Right renal cortex interstitium (tissue), 3 donors: ENCODE measurements at places on chromosomes 4 and X. TPM values are rescaled to one million over a fixed set of nuclear protein-coding genes. Genes with fewer than 3 reads are reported as not detected.

DNA sequence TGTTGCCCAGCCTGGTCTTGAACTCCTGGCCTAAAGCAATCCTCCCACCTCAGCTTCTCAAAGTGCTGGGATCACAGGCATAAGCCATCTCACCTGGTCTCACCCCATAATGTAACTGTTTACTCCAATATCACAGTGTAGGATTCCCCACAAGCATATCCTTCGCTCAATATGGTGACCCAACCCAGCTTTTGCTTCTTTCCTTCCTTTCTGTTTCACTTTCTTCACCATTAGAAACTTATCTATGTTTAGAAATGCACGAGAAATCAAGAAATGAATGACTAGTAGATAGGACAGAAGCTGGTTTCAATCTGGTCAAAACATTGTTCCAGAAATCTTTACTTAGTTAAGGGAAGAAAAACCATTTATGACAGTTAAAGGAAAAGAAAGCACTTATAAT lies 18.9 kb downstream of the TSPAN5 start:
- no peak for DNase-seq

DNA sequence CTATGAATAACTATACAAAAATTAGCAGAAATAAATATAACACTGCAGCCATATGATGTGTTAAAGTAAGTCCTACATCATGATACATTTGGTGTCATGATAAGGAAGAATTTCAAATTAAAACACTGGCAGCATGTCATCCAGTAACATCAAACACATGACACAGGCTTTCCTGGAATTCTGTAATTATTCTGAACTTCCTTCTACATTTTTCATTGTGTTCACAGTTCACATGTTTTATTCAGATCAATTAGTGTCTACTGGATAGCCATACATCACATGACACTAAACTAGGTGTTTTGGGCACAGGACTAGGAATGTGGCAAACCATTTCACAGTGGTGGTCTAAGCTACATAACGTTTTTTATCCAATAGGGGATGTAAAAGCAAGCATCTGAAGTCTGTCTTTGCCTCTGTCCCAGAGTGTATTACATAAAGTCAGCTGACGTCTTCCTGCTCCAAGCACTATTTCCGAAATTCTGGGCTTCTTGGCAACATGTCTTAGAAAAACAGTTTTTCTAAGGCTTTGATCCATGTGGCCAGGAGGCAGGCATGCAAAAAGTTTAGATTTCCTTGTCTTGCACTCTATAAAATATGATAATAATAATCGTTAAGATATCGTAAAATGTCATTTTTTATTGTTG lies 707.9 kb downstream of the CENPC start:
- DNase-seq = no peak

Gene KLF8
- 5.2 TPM for polyA plus RNA-seq

Gene TMEM47
- 43.9 TPM for polyA plus RNA-seq

Gene SATL1
- 0.40 TPM for polyA plus RNA-seq

Gene NDNF
- polyA plus RNA-seq = 92.1 TPM

- DNase-seq = no peak
These were observed 273.8 kb upstream of the CLNK start for GRCh38 chr4:10958226-10958856.

Gene SLC10A4
- polyA plus RNA-seq = 0.18 TPM

Gene ASB5
- 0.20 TPM for polyA plus RNA-seq

- DNase-seq = no peak
These were observed 13.3 kb upstream of the TMEM271 start for GRCh38 chr4:589219-589963.

- DNase-seq = no peak
These were observed 1.9 kb upstream of the SEPTIN6 start for GRCh38 chrX:119694601-119695534.

- no peak for DNase-seq
These were observed 66.5 kb downstream of the UCHL1 start for GRCh38 chr4:41323179-41323578.

GRCh38 chrX:48591255-48591791 lies 6.0 kb upstream of the WDR13 start:
- no peak for DNase-seq

Gene POLN
- polyA plus RNA-seq = 3.3 TPM

- DNase-seq = no peak
These were observed 4.7 kb downstream of the LIMCH1 start for GRCh38 chr4:41542526-41543275.

DNA sequence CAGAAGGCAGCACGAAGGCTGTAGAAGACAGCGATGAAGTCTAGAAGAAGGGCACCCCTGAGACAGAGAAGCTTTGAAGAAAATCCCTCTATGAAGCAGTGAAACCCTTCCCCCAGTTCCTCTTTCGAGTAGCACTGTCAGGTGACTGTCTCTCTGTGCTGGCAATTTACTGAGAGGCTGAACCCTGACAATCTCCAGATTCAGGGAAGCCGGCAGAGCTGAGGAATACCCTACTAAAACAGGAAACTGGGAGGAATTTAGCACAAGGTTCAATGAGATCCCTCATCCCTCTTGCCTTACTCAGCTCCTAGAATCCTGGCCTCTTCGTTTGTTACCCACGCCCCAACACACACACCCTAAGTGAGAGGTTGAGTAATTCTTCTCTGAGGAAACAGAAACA lies 239.7 kb upstream of the NOCT start:
- no peak for DNase-seq

GRCh38 chr4:102169345-102169744 lies 175.9 kb downstream of the SLC39A8 start:
- DNase-seq = no peak

Gene MCUB
- 7.5 TPM for polyA plus RNA-seq

- DNase-seq = peak; percentile 19
These were observed 126.9 kb upstream of the GPRIN3 start for GRCh38 chr4:89434364-89434988.

DNA sequence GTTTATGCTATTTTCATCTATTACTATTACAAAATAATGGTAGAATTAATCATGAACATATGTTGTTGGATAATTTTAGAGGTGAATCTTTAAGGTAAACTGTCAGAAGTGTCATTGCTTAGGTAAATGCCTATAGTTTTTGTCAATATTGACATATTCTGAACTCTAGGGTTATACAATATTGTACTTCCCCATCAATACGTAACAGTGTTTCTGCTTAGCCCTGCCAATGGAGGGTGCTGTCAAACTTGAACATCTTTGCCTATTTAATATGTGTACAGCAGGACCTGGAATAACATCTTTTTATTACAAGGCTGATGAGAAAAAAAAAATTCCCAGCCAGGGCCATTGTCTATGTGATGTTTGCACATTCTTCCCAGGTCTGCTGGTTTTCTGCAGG lies 40.8 kb downstream of the ARHGAP24 start:
- DNase-seq = no peak

DNA sequence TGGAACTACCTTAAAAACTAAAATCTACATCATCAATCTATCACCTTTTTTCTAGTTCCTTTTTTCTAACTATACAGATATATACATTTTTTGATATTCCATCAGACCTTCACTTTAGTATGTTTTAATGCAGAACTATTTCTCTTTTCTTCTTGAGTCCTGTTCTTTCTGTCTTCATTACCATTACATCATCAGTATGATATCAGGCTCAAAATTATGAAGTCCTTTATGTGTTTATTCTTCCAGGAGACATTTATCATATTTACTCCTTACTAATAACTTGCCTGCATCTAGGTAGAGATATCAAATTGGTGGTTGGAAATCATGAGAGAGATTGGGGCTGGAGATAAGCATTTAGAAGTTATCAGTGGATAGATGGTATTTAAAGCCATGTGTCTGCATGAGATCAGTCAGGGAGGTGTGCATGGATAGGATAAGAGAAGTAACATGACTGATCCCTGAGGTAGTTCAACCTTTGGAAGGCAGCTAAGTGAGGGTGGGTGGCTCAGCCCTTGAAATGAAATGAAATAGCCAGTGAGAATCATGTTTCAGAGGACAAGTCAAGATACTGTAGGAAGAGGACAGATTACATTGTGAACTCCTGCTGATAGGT lies 43.1 kb downstream of the MRPL1 start:
- no peak for DNase-seq

GRCh38 chr4:112316360-112316759 lies 19.2 kb downstream of the ALPK1 start:
- no peak for DNase-seq

GRCh38 chrX:38692961-38693360 lies 108.3 kb upstream of the MID1IP1 start:
- no peak for DNase-seq

GRCh38 chrX:150693725-150694574 lies 754 bp downstream of the MTMR1 start:
- DNase-seq = no peak

Gene GAGE12F
- polyA plus RNA-seq = not detected

GRCh38 chrX:344371-344901 lies 25.8 kb upstream of the GTPBP6 start:
- DNase-seq = no peak

- DNase-seq = no peak
These were observed 14.7 kb downstream of the TRIM2 start for GRCh38 chr4:153218961-153219360.

DNA sequence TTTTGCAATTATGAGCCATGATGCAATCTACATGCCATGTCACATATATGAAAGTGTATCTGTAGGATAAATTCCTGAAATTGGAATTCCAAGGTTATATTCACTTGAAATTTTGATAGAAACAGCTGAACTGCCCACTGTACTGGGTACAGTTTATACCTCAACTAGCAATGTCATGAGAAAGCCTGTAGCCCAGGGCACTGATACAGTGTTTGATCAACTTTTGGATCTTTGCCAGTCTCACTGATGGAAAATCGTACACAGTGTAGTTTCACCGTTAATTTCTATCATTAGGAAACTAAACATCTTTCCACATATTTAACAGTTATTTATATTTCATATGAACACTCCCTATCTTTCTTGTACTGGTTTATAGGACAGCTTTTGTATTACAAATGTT lies 34.2 kb downstream of the TAPT1 start:
- no peak for DNase-seq

DNA sequence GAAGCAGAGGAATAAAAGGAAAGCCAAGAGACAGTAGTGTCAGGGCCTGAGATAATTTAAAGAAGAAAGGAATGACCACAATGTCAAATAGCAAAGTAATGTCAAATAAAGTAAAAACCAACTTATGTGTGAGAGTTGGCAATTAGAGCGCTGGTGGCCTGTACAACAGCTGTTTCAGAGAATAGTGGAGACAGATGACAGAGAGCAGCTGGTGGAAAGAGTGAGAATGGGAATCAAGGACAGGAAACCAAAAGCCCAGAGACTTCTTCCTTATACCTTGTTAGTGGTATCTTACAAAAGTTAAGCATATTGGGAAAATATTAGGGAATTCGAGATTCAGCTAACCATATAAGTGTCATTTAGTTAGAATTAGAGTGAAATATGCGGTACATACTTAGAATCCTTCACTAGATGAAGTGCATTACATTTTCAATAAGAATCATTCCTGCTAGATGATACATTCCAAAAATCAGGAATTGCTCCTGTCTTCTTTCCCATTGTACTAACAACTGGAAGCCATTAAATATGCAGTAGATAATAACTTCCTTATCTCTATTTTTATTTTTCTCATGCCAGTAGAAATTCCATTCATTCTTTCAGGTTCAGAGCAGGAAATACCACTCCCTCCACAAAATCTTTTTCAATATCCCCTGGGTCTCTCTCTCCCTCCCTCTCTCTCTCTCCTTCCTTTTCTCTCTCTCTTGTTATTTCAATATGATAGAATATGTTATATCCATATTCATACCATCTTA lies 525.4 kb downstream of the CENPC start:
- no peak for DNase-seq

GRCh38 chr4:10684631-10685030 lies at the start of gene CLNK:
CLNK (minus strand) TSS chr4:10684768; CDS start chr4:10667869, 16,899 bp downstream.
- no peak for DNase-seq

DNA sequence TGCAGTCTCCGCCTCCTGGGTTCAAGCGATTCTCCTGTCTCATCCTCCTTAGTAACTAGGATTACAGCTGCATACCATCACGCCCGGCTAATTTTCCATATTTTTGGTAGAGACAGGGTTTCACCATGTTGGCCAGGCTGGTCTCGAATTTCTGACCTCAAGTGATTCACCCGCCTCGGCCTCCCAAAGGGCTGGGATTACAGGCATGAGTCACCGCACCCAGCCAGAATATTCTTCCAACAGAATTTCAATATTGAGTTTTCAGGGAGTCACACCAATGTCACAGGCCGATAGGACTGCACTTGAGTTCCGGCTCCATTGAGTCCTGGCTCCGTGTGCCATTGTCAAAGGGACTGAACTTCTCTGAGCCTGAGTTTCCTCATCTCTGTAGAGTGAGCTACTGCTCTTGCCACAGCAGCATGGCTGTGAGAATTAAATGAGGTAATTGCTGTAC lies 82.9 kb downstream of the CLCN4 start:
- no peak for DNase-seq

- no peak for DNase-seq
These were observed 116.8 kb downstream of the SORCS2 start for GRCh38 chr4:7309181-7309580.

DNA sequence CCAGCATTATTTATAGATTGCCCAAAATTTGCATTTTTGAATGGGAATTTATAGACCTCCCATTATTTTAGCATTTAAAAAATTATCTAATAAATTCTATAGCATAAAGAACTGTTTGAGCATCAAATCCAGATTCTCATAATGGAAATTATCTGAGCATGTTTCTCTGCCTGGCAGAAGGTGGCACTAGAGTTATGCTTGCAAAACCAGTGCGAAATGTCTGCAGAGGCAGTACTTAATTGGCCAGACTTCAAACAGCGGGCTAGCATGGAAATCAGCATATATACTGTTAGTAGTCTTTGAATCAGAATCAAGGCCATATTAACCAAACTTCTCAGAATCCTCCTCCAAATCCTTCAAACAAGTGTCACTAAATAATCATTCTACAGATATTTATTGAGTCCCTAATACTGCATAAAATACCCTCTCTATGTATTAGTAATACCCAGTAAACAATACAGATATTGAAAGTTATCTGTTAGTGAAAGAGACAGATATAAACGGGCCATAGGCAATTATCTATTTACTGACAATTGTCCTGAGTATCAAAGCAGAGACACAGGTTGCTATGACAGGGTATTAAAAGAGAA lies 78.7 kb upstream of the DCLK2 start:
- DNase-seq = no peak

GRCh38 chr4:73676136-73676535 lies 55.9 kb upstream of the RASSF6 start:
- DNase-seq = no peak

Gene WNK3
- polyA plus RNA-seq = 4.7 TPM

Gene RPL9
- polyA plus RNA-seq = 503 TPM

DNA sequence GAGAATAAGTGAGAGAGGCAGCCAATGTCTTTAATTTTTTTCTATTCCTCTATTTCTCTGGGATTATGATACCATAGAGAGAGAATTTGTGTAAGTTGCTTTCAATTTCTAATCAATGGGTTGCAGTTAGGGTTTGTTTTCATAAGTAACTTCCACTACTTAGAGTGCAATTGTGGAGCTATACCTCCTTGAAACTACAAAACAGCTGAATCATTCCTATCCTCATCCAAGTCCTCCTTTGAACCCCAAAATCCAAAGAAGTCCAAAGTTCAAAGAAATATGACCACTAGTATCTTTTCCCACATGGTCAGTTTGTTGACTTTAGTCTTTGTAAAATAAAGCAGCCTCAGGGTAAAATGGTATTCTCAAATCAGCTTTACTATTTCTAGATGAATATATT lies 1085.4 kb upstream of the INTU start:
- DNase-seq = no peak

DNA sequence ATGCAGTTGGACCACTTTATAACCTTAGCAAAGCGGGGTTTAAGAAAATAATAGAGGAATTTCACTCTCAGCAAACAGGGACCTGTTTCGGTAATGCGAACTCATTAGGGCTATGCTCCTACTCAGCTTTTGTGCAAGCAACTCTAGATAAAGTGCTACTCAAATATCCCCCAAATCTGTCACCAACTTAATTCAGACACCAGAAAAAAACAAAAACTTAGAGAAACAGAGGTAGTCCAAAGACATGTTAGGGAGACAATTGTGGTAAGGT lies 123.0 kb downstream of the CAMK2D start:
- no peak for DNase-seq
